ENCODE measurements at places on chromosomes 1 and 21.

DNA sequence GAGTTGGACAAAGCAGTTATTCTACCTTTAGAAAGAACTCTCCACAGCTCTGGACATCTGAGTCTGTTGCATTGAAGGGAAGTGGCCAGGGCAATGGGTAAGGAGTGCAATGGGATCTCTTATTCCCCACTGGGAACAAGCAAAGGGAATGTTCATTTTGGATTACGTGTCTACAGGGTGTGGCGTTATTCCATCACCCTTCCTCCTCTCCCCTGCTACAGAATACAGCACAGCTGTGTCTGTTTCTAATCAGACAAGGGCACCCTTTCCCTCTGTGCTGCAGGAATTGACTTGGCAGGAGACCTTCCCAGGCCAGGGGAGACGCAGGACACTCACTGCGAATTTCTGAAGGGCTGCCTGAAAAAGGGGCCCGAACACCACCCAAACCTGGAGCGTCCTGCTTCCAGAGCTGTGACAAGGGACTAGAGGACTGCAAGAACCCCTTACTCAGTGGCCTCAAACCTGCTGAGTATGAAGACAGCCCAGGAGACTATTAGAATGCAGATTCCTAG lies 163.6 kb upstream of the RAB4A start:
- no peak for DNase-seq

DNA sequence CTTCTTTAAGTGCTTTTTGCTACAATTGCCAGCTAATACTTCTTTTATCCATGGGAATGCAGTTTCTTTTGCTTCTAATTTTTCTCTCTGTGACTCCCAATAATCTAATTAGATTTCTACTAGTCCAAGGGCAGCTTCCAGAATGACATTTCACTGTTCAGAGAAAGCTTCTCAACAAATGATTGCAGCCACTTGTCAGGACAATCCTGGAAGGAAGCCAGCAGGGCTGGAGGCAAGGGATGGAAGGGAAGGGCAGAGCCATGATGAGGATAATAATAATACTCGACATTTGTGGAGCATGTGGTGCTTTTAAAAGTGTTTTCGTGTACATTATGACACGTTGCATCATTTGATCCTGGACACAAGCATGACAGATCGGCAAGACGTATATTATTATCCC lies 19.4 kb downstream of the F11R start:
- DNase-seq: no peak

DNA sequence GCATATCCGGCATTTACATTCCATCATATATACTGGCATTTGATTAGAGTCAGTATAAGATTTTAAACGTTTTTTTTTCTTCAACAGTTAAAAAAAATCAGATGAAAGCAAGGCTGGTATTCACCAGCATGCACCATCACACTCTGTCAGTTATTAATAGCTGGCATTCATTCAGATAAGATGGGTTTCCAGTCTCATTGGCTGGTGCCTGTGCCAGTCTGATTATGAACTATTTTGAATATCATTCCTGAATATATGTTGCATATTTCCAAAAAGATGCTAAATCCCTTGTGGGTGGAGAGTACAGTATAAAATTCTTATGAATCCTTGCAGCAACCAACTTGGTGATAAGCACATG lies 211.7 kb downstream of the GPATCH2 start:
- no peak for DNase-seq

DNA sequence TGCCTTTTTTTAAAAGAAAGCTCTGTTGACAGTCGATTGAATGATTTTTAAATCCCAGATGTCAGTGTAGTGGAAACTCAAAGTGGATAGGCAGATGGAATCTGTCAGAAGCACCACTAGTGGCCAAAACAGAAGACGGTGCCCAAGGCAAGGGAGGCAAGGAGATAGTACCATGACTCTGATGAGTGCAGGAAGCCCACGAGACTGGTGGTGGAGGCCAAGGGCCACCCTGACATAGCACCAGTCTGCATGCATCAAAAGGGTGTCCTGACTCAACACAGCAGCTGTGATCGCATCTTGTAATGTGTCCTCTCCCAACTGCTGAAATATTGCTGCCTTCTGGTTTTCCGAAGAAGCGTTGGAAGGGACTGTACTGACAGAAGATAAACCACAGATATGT lies 124.1 kb upstream of the PAPPA2 start:
- no peak for DNase-seq

DNA sequence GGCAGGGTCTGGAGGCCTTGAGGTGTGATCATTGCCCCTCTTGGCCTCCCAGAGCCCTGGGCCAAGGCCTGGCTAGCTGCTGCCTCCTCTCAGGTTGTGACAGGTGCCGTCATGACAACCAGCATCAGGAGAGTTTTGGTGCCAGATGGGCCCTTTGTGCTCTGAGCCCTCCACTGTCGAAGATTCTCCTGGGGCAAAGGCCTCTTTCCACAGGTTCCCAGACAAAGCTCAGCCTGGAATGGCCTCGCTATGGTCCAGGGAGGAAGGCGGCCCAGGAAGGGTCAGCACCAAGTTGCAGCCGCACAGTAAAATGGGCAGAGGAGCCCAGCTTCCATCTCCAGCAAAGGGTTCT lies 78.4 kb downstream of the ALPL start:
- no peak for DNase-seq

DNA sequence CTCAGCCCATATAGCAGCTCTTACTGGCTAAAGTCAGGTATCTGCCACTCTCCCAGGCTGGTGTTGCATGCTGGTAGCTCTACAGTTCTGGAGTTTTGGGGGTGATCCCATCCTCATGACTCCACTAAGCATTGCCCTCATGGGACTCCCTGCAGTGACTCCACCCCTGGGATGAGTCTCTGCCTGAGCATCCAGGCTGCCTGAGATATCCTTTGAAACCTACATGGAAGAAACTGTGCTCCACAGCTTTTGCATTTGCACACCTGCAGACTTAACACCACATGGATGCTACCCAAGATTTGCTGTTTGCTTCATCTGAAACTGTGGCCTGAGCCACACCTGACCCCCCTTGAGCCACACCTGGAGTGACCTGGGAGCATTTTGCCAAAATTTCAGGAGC lies 226.4 kb downstream of the C1orf94 start:
- DNase-seq: no peak

- no peak for DNase-seq
Measured at GRCh38 chr1:153441238-153441755, 19.2 kb downstream of the S100A7 start.

GRCh38 chr1:56469640-56470371 lies 109.6 kb downstream of the PLPP3 start:
- DNase-seq: no peak

DNA sequence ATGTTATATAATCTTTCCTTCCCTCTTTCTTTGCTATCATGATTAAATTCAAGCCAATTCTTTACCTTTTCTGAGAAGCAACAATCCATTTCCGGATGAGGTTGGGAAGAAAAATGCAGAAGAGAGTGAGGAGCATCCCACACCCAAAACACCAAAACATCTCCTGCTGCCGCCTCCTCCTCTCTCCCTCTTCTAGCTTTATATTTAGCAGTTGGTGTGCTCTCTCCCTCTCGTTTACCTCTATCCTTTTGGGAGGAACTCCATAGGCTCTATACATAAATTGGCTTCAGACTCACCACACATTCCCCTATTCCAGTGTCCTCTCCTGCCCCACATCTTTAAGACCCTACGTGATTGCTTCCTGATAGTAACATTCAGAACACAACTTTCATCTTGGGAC lies 332.2 kb upstream of the PLXNA2 start:
- DNase-seq: no peak

DNA sequence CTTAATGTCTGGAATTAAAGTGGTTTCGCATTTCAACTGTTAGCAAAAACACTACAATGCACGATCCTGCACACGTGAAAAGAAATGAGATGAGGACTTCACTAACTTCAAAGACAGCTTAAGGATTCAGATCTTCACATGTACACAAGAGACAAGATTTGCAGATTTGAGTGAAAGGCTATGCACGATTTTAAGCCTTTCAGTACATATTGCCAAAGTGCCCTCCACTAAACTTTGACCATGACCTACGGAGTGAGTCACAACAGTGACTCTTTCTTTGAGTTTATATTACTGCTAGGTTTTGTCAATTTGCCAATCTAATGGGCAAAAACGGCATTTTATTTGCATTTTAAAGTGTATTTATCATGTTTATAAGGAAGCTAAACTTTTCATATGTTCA lies 41.2 kb upstream of the CR1L start:
- DNase-seq: no peak

GRCh38 chr1:164895026-164895912 lies 336.3 kb downstream of the PBX1 start:
- no peak for DNase-seq

GRCh38 chr21:20250337-20250736 lies 747.9 kb upstream of the NCAM2 start:
- DNase-seq: no peak

DNA sequence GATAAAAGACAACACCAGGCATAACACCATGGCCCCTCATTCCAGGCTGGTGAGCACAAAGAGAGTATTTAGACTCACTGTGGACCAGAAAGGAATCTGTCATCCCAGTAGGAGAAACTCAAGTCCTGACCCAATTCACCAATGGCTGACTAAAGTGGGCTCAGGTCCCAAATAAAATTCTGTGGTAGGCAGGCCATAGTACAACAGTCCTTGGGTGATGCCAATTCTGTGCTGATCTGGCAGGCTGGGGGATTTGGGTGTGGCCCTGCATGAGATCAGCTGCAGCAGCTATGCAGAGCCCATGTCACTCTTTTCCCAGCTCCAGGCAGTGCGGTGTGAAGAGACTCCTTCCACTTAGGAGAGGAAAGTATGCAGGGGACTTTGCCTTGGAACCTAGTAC lies 245.1 kb downstream of the LBR start:
- DNase-seq: no peak

DNA sequence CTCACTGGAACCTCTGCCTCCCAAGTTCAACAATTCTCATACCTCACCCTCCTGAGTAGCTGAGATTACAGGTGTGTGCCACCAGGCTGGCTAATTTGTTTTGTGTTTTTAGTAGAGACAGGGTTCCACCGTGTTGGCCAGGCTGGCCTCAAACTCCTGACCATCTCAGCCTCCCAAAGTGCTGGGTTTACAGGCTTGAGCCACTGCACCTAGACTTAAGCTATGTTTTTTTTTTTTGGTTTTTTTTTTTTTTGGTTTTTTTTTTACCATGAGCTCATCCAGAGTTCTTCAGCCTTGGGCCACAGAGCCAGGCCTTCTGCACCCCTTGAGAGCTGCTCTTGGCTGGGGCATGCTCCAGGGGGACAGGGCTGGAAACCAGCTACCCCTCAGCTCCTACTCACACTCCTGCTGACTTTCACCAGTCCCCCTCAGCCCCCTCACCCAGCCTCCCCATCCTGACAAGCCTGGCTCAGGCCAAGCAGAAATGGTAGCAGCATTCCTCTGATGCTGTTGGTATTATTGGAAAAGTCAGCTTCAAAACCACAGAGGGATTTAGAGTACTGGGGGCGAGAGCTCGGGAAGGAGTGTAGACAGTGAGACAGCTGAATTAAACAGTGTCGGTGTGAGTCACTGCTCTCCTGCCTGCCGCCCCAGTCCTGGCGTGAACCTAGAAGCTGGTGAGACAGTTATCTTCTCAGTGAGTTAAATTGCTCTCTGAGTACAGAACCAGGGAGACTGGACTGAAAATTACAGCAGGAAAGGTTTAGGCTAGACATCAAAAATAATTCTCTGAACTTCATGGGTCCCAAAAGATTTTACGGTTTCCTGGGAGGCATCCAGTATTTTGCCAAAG lies 63.7 kb downstream of the NAV1 start:
- DNase-seq: no peak

- no peak for DNase-seq
Measured at GRCh38 chr1:29801003-29801402, 564.7 kb downstream of the PTPRU start.

- no peak for DNase-seq
Measured at GRCh38 chr1:6783221-6783620, 2.0 kb upstream of the CAMTA1 start.

GRCh38 chr21:38958940-38959691 lies 153.4 kb downstream of the ETS2 start:
- DNase-seq: no peak

DNA sequence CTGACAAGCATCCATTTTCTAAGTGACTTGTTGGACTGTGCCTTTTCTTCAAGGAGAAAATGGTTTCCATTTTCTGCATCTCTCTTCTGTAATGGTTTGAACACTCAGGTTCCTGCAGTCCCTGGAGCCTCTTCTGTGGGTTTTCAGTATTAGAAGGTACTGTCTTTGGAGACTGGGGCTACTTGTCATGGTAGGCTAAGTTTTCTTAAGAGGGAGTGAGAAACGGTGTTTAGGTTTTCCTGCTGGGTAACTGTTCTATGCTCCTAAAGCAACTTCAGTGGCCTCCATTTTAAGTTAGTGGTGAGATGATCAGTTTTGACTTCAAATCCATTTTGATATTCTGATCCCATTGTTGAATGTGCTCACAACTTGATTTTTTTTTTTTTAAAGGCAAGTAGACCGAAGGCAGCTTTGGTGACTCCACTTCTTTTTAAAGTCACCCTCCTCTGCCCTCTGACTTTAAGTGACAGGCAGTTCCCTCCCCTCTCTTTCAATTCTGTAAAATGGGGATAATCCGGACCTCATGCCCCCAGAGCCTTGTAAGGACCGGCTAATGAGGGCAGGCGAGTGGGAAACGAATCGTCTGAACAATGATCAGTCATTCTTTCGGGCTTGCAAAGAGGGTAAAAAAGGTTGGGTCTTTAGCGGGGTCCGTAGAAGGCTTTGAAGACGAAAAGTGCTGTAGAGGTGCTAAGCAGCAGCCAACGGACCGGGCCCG lies 1.0 kb upstream of the ARID1A start:
- no peak for DNase-seq

DNA sequence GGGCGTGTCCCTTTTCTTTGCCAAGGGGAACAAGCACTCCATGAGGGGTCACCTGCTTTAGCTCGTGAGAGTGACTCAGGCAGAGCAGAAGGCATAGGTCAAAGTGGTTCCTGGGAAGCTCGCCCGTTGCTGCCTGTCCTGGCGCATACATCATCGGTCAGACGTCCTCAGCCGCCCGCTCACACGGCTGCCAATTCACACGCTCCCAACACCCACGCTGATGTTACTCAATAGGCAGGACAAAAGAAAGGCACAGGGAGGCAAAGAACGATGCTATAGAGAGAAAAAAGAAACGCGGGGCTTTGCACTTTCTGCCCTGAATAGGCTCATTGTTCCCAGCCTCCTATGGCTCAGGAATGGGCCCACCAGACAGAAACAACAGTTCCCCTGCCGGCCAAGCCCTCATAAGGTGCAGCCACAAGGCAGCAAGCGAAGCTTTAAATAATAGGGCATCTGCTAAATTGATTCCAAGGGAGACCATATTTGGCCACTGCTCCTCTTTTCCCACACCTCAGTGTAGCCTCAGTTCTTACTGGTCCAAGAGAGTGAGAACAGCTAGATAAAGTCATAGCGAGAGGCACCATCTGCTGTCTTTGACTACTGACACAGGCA lies 38.7 kb downstream of the VTCN1 start:
- DNase-seq: no peak

All from stimulated activated CD4-positive, alpha-beta T cell treated with anti-CD3 and anti-CD28 coated beads, TNF-alpha, amount 100 ng/mL, for 1 hour (primary cell).